GM23338 (cell line): ENCODE measurements at places on chromosomes 7 and 10.

DNA sequence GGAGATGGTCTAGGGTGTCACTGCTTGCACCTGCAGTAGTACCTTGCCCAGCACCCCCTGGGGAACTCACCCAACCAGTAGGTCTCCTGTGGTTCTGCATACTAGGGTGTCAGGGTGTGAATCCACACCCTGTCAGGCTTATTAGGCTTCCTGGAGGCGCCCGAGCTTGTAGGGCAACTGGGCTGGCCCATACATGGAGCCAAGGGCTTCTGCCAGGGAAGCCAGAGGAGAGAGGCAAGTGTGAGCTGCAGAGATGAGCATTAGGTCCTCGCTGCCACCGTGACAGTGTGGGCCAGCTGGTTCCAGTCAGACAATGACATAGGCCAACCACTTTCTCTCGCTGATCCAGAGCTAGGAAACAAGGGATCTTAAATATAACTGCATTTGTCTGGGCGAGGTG, 11.2 kb downstream of the MXI1 start:
- no peak for DNase-seq

GRCh38 chr7:36811807-36812206, 87.5 kb upstream of the AOAH start:
- no peak for DNase-seq

GRCh38 chr7:96034940-96035727, 262.8 kb downstream of the DYNC1I1 start:
- DNase-seq: no peak

- DNase-seq: no peak
These were observed 257.0 kb upstream of the SLC26A5 start for GRCh38 chr7:103702982-103703381.

DNA sequence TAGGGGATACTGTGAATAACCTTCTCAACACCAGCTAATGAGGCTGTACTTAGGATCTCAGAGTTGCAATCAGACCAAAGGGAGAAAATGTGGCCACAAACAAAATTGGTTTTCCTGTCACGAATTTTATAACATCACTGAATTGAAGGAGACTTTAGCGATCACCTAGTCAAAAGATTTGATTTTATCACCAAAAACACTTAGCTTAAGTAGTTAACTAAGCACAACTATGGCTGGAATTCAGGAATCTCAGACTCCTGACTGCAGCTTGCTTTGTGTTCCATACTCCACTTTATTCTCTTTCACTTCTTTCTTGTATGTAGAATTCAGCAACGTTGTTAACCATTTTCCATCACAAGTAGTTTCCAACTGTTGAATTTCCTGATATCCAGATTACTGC, 152.0 kb downstream of the SLC16A9 start:
- peak; percentile 43 for DNase-seq

DNA sequence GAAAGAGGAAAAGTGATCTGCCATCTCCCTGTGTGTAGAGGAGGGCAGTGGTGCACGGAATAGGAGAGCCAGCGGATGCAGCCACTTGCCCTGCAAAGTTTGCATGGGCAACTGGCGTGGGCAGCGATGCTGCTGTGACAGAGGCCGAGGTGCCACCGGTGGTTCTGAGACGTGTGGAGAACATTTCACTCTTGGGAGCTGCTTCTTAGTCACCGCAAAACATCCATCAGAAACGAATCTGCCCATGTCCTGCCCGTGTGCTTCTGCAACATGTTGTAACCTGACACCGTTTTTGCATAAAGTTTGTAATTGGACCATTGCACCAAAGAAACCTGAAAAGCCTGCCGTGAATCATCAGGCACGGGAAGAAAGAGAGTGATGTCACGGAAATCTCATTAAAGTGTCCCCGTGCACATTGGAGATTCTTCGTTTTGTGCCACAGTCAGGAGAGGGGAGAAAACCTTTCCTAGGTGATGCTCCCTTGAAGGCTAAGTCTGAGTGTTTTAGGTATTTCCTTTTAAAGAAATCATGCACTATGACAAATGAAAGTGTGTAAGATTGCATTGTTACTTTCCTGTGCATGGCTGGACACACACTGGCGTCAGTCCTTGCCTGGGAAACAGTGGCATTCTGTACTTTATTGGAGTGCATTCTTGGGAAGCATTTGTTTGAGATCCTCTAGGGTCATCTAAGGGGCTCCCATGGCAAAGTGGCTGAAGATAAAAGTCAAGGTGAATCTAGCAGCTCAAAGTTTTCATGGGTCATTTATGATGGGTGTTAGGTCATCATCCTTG, 302.6 kb downstream of the KLF6 start:
- peak; percentile 50 for DNase-seq

- no peak for DNase-seq
These were observed 31.8 kb downstream of the SMURF1 start for GRCh38 chr7:99112097-99112496.

- DNase-seq: no peak
These were observed 1.7 kb downstream of the ZFYVE27 start for GRCh38 chr10:97738616-97739015.

DNA sequence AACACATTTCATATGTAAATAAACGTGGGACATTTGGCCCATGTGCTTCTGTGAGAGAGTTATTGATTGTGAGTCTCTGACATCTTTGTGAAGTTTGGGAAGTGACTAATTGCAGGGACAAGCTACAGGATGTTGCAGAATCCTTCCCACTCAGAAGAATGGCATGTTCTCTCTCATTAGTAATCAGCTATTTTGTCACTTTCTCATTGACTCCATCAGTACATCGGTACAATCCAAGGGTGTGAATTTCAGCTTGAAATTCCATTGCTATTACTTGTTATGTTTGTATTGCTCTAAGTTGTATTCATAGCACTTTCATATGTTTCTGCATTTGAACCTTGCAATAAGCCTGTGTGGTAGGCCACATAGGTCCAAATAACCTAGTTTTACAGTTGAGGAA, 100.0 kb upstream of the KCNMA1 start:
- no peak for DNase-seq

GRCh38 chr7:17617380-17617779, 318.9 kb downstream of the AHR start:
- peak; percentile 5 for DNase-seq

DNA sequence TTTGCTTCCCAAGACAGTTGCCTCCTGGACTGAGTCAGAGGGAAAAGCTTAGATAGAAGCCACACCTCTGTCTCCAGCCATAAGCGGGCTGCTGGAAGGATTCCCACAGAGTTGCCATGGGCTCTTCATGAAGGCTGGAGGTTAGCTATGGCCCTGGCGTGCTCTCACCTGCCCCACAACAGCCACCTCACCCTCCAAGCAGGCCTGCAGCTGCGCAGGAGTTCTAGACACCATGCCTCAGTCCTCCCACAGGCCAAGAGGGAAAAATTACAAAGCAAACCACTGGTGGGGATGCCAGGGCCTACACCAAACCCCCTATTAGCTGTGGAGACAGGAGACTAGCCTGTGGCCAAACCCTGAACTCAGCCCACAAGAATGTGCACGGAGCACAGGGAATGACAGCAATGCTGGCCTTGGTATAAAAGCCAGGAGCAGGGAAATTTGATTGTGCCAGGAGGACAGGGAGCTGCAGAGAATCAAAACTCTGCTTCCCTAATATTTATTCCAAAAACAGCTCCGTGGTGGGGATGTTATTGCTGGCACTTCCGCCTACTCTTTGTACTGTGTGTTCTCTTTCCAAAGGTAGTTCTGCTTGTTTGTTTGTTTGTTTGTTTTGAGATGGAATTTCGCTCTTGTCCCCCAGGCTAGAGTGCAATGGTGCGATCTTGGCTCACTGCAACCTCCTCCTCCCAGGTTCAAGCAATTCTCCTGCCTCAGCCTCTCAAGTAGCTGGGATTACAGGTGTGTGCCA, 60.3 kb upstream of the STK17A start:
- DNase-seq: no peak
